NCI-H1105 (cell line): ENCODE measurements at places on chromosomes 13 and 19.
A peak's percentile ranks its signal among the peaks of the same experiment; 100 is the strongest.

GRCh38 chr13:46168341-46168740, 13.6 kb downstream of the LCP1 start:
- no peak for DNase-seq

DNA sequence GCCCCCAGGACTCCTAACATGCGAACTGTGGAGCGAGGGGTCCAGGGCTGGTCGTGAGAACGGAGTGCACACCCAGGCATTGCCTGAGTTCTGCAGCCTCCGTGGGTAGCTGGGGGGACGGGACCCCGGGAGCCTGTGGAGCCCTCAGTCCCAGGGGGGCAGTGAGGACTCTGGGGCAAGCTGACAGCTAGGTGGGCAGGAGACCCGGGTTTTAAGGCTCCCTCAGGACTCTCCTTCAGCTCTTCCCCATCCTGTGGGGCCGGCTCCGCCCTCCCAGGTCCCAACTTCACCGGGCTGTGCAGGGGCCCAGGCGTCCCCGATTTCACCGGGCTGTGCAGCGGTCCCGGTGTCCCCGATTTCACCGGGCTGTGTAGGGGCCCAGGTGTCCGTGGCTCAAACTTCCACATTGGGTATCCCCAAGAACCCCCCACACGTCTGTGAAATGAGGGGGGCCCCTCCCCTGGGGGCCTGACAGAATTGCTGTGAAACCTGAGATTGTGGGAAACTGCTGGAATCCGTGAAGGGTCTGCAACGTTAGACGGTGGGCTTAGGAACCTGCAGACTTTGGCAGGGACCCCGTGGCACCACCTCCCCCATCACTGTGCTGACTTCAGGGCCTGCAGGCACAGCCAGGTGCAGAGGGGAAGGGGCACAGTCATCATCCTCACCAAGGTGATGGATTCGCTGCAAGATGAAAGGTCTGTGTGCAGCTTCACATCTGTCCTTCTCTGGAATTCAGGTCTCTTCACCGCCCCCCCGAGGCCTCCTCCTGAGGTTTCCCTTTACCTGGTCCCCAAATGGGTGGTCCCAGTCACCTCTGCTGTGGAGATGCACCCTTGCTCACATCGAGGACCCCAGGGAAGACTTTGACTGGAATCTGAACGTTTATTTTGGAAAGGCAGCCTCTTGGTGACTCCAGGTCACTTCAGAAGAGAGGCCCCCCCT, 73.2 kb upstream of the MCF2L start:
- no peak for DNase-seq

GRCh38 chr19:18417250-18418028, 1.8 kb upstream of the SSBP4 start:
- no peak for DNase-seq

DNA sequence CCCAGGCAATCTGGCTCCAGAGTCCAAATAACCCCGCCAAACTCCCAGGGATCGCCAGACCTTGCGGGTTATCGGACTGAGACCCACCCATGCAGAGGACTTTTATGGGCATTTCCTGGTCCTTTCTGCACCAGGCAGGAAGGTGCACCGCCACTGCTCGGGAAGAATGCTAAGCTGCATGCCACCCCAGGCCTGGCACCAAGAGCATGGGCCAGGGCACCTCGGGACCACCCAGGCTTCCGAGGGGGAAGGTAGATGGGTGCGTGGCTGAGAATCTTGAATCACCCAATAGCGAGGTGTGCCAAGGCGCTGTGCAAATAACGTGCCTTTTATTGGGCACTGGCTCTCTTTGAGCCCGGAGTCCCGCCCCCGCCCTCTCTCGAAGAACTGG, 422 bp upstream of the ZNF575 start:
- peak; percentile 62 for DNase-seq

DNA sequence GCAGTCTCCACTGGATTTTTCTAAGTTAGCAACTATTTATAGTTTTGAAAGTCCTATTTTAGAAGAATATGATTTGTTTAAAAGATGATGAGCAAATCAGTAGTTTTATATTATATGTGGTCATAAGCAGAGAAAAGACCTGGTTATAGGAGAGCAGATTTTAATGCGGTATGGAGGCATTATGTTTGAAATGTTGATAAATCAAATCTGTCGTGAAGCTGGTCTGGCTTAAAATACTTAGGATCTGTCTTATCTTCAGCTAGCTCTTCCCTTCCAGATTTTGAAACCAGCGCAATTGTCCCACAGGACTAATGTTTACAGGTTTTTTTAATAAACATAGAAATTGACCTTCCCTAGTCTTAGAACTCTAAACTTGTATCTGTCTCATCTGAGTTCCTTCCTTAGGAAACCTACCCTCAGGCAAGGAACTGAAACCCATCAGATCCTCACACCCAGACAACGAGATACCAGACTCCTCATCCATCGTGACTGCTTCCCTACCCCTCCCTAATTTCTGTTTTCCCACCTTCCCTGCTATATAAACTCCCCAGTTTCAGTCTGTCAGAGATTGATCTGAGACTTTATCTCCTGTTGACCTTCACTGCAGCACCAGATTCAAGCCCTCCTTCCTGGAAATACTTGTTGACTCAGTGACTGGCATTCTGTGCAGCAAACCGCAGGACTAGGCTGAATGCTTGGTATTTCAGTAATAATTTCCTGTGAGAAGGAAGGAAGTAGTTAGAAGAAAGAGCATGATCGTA, 37.8 kb upstream of the CXCL17 start:
- DNase-seq, result no peak

DNA sequence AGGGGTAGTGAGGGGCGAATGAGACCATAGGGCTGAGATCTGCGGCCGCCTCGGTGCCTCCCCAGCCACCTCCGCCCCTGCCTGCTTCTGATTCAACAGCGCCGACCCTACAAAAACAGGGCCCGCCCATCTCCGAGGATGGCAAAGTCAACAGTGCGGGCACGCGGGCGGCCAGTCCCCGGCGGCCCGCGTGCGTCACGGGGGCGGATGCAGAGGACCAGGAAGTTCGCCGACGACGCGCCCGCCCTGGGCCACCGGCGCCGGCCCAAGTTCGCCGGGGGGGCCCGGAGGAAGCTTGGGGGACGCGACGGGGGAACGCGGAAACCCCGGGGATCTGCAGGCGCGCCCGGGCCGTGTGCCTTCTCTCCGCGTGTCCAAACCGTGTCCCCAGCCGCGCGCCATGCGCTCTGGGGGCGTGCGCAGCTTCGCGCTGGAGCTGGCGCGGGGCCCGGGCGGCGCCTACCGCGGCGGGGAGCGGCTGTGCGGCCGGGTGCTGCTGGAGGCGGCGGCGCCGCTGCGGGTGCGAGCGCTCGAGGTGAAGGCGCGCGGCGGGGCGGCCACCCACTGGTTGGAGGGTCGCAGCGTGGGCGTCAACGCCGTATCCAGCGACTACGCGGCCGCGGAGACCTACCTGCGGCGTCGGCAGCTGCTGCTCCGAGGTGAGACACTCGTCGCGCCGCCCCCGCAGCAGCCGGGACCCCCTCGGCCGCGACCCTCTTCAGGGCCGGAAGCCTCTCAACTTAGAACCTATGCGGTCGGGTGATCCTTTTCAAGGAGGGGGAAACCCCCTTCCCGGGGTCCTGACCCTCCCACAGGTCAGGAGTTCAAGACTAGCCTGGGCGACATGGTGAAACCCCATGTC, 6.8 kb upstream of the ARRDC2 start:
- peak; percentile 26 for DNase-seq

DNA sequence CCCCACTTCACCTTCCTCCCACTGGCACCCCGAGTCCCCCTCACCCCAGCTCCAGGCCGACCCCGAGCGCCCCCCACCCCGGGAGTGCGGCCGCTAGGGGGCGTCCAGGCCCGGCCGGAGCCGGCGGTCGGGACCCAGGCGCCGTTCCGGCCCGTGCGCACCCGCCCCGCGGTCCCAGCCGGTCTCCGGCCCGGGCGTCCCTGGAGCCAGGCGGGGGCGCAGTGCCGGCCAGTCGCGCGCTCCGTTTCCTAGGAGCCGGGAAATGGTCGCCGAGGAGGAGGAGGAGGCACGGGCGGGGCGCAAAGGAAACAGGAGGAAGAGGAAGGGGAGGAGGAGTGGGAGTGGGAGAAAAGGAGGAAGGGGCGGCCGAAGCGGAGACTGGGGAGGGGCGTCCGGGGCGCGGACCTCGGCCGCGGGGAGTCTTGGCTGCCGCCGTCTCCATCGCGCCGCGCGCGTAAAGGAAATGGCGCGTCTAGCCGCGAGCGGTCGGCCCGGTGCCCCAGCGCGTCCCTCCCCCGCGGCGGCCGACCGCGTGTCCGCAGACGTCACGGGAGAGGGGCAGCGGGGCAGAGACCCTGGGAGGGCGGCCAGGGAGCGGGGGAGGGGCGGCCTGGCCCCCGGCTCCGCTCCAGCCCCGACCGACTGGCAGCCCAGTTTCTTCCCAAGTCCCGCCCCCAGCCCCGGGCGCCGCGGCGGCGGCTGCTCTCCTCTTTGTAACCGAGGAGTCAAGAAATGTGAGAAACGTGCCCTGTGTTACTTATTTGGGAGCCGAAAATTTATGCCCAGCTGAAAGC, 1.1 kb upstream of the KCTD15 start:
- peak; percentile 67 for DNase-seq

DNA sequence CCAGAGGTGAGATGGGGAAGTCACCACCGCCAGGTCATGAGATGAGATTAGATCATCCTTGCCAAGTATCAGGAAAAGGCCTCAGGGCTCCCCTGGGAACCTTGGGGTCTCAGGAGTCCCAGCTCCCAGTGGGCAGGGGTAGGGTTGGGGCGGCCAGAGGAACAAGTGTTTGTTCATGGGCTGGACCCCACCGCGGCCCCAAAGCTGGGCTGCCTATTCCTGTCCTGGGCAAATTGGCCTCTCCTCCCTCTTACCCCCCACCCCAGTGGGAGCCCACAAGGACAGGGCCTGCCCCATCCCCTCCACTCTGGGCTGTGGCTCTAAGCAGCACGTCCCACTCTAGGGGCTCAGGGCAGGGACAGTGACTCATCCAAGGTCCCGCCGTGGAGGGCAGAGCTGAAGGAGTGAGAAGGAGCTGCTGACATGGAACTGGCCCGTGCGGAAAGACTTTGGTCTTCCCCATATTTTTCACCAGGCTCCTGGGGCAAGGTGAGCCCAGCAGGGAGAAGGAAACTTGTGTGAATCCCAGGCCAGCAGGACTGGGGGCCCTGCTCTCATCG, 4.0 kb upstream of the HCN2 start:
- no peak for DNase-seq

DNA sequence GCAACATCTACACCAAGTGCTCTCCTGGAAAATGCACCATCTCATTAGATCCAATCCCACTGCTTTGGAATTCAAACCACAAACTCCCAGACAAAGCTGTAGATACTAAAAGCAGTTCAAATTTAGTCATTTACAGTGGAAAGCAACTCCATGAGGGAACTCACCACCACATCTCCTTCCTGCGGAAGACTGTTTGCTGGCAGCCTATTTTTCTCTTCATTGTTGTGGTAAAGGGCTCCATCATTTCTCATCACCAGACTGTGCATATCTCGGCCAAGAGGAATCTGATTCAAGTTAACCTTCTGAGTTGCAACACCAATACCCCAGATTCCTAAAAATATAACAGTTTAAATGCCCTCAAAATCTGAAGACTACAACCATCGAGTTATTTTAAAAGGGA, 8.4 kb downstream of the SPRYD7 start:
- no peak for DNase-seq

DNA sequence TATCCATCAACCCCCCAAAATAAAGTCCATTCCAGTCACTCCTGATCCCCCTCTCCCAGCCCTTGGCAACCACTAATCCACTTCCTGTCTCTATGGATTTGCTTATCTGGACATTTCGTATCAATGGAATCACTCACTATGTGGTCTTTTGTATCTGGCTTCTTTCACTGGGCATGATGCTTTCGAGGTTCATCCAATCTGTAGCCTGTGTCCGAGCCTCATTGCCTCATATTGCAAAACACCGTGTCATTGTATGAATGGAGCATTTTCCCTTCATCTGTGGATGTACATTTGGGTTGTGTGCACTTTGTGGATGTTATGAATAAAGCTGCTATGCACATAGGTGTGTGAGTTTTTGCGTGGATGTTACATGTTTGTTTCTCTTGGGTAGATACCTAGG, 1.4 kb upstream of the FZR1 start:
- no peak for DNase-seq

GRCh38 chr19:36093687-36094086, 17.3 kb upstream of the OVOL3 start:
- no peak for DNase-seq

DNA sequence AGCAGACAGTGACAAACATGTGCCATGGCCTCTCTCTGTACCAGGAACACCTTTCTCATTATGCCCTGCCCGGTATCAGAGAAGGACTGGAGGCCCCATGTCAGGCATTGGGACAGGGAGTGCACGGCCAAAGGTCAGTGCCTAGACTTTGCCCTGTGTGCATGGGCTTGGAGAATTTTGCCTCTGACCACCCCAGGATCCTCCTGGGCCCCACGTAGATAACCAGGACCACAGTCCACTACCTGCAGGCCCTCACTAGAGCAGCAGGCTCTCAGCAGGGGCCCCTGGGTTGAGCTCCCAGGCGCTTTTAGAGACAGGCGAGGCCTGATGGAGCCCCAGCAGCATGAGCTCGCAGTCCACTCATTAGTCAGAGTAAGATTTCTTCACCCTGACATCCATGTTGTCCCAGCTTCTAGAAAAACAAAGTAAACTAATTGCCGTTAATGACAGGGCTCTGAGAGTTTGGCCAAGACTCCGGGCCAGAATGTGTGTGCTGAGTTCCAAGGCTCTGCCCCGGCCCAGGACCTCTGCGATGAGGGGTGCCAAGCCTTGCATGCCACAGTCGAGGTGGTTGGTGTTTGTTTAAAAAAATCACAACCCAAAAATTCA, 42.7 kb downstream of the CAPN12 start:
- no peak for DNase-seq

- no peak for DNase-seq
Measured at GRCh38 chr13:25447396-25447795, 75.6 kb downstream of the ATP8A2 start.

- no peak for DNase-seq
Measured at GRCh38 chr19:29259867-29260281, 46.9 kb upstream of the UQCRFS1 start.

DNA sequence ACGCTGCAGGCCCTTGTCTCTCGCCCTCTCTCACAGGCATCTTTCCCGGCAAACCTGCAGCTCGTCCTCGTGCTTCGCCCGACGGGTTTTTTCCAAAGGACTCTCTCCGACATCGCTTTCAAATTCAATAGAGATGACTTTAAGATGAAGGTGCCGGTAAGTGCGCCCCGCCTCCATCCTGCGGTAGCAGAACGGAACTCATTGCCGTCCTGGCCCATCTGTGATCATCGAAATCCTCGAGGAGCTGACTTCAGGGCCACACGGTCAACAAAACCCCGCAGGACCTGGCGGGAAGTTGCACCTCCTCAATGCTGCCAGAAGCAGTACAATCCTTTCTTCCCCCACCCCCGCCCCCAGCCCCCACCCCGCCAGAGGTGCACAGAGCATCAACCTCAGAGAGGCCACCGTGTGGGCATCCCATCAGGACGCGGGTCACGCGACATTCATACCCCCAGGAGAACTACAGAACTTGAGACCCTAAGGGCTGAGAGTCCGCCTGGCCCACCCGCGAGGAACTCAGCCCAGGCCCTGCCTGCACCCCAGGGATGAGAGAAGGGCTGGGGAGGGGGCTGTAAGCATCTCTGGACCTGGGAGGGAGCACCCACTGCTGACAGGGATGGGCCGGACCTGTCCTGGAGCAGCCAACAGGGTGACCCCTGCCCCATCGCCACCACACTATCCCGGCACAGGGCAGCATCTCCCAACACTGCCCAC, 44.9 kb upstream of the F7 start:
- DNase-seq, result no peak
